ENCODE measurements at places on chromosomes 3 and 15.

GRCh38 chr15:59894835-59895234, 109.3 kb upstream of the FOXB1 start:
- DNase-seq, result no peak

- DNase-seq, result no peak
These were observed 123.4 kb downstream of the ATP10A start for GRCh38 chr15:25739687-25740121.

DNA sequence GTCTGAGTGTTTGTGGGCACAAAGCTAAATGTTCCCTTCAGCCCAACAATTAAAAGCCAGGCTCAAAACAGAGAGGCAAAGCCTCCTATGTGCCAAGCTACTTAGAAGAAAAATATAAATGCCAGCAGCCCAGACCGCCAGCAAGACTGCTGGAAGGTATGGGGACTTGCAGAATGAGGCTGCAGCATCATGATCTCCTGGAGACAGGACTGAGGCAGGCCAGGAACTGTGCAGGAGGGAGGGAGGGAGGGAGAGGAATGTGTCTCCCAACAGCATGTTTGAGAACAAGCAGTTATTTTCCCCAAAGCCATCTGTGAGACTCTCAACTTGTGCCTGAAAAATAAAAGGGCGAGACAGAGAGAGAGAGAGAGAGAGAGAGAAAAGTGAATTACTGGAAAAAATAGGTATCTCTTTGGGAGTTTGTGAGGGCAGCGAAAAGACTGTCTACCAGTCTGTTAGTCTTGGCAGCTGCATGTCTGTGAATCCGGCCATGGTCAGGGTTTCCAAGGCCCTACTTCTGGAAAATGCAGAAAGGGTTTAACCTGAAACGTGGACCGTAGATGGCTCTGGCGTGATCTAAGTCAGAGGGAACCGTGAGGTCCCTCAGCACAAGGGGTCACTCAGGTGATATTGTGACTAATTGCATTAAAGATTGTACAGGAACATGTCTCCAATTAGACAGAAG, 139.7 kb upstream of the COL8A1 start:
- DNase-seq, result no peak

- DNase-seq, result no peak
These were observed 79.4 kb downstream of the AAGAB start for GRCh38 chr15:67174864-67175573.

- DNase-seq, result no peak
These were observed 585 bp downstream of the SLCO3A1 start for GRCh38 chr15:91853948-91854638.

- DNase-seq, result no peak
These were observed 10.1 kb downstream of the TMC3 start for GRCh38 chr15:81363718-81364500.

GRCh38 chr15:55320238-55320550, 1.2 kb downstream of the PIGB start:
- DNase-seq, result no peak

- DNase-seq, result no peak
These were observed 648.7 kb upstream of the CCDC54 start for GRCh38 chr3:106728315-106729098.

- DNase-seq, result no peak
These were observed 430.6 kb upstream of the MCTP2 start for GRCh38 chr15:93800805-93801204.

GRCh38 chr3:17655743-17656142, 86.7 kb downstream of the TBC1D5 start:
- no peak for DNase-seq

GRCh38 chr15:85710340-85710842, 84.3 kb downstream of the KLHL25 start:
- no peak for DNase-seq

- DNase-seq, result no peak
These were observed 33.1 kb downstream of the TP63 start for GRCh38 chr3:189664311-189664710.

GRCh38 chr15:36758800-36759199, 179.4 kb downstream of the CDIN1 start:
- DNase-seq, result no peak

DNA sequence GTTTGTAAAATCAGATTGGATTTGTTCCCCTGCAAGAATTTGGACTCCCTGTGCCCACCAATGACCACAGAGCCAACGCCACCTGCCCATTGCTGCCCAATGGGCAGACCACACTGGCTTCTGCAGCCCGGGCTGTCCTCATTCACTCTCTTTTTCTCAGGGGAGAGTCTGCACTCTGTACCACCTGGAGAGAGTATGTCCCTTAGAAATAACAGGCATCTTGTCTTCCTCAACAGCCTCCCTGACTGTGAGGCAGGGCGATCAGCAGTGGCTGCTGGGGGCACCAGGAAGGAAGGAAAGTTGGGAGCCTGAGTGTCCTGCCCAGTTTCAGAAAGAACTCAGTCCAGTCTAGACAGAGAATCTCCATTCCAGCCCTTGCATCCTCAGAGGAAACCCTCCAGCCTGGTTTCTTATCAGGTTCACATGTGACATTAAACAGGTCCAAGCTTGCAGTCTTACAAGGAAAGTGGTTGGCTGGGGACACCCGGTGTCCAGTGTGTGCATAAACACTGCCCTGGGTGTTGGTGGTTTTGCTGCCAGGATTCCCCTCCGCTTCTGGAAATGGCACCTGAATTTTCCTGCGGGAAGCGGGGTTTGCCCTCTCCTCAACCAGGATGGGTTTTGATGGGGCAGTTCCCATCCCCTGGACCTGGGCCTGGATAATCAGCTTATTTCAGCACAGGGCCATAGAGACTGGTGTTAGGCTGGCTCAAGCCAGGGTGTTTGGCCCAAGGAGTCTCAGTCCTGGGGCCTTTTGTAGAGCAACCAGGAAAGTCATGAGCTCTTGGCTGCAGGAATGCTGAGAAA, 37.2 kb downstream of the SSUH2 start:
- DNase-seq, result no peak

DNA sequence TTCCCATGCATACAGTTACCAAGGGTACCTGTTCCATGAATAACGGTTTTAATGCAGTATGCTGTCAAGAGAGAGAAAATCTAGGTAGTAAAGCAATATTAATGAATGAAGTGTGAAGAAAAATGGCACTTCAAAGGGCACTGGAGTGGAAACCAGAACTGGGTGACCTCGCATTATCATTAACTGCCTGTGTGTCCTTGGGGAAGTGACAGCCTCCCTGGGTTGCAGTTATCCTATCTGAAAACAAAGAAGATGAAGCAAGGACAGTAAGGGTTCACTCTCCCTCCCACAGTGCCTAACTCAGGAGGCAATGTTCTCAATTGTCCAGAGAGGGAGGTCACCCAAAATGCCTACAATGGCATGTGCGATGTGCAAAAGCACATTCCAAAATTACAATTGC, 15.1 kb downstream of the MTHFS start:
- DNase-seq, result no peak

- DNase-seq, result no peak
These were observed 52.1 kb downstream of the EDEM1 start for GRCh38 chr3:5239602-5240001.

GRCh38 chr3:187828579-187829452, 83.5 kb upstream of the BCL6 start:
- no peak for DNase-seq

- no peak for DNase-seq
These were observed 93.1 kb upstream of the SAMMSON start for GRCh38 chr3:69906351-69906966.

DNA sequence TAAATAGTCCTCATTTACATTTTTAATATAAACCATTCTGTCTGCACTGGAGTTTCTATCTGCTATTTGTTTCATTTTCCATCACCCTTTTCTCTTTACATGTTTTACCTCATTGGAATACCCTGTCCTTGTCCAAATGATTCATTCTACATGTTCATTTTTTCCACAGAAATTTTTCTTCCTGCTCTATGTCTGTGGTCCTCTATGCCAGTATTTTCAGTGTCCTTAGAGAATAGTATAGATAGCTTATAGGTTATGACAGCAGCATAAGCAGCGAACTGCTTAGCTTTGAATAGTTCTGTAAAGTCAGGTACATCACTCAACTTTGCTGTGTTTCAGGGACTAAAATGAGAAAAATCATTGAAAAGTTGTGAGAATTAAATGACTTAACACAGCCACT, 742.3 kb upstream of the CBLB start:
- no peak for DNase-seq

GRCh38 chr3:15336057-15336456, 3.7 kb upstream of the SH3BP5 start:
- no peak for DNase-seq

GRCh38 chr15:56831467-56832005, 86.9 kb upstream of the TCF12 start:
- DNase-seq, result no peak

DNA sequence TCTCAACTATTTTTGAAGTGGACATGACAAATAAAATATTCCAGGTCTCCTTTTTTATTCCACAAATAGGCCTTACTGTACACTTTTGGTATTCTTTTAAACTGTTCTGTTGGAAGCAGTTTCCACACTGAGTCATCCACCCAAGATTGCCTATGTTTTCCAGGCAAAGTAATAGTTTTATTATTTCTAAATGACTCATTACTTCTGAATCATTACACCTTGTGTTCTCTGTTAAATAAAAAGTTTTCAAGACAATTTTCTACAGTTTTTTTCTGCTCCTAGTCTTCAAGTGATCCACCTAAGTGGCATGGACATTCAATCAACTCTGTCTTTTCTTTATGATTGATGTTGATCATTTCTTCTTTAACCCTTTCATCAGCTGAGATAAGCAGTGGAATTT, 26.5 kb downstream of the PPP2R3A start:
- no peak for DNase-seq

GRCh38 chr3:111961461-111962164, 17.2 kb upstream of the ABHD10 start:
- DNase-seq, result no peak

GRCh38 chr3:149646181-149646766, 11.6 kb downstream of the WWTR1 start:
- no peak for DNase-seq

DNA sequence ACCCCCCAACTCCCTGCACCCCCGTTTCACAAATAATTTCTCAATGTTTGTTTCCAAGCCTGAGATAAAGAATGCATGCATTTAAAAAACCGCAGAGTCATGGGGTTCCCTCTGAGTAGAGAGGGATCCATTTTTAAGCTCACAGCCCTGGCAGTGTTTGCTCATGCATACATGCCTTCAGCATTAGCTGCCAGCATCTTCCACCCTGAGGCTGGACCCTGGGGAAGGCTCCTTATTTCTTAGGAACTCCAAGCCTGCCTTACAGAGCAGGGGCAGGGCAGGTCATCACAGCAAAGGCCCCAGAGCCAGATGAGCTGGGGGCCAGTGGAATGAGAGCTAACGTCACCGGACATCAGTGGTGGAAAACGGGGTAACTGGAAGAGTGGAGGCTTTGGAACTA, 31.3 kb downstream of the TLE3 start:
- no peak for DNase-seq

GRCh38 chr15:40746916-40747418, 8.1 kb downstream of the RMDN3 start:
- DNase-seq, result no peak

DNA sequence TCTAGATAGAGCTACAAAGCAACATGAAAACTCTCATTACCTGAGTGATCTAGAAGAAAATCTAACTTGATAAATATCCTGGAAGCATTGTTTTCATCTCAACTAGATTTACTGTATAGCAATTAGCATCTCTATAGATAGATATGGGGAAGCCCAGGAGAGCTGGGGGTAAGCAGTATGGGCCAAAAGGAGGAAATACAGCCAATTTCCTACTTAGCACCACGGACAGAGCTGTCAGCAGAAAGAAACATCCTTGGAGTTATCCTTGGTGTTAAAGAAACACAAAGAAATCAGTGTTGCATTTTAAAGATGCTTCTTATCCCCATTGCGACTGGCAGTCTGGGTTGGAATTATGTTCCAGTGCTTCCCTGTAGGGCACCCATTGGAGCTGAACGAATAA, 126.2 kb downstream of the TIGIT start:
- no peak for DNase-seq

DNA sequence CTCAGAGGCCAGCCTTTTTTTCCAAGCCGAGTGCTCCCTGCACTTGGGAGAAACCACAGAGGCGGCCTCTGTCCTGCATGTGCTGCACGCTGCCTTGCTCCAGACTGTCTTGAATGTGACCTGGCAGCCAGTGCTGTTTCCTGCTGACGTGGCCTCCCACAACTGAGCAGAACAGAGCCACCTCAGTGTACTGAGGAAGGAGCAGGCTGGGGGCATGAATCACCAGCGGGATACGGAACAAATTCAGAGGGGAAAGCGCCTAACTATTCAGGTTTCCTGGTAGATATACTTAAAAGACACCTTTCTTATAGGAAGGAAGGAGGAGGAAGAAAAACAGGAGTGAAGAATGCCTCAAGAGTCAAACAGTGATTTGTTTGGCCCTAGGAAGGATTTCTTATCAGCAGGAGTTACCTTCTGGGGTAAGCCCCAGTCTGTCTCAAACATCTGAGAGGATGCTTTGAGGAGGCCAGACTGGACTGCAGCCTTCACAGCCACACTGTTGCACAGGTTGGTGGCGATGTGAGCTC, 114.0 kb downstream of the FNDC3B start:
- no peak for DNase-seq

DNA sequence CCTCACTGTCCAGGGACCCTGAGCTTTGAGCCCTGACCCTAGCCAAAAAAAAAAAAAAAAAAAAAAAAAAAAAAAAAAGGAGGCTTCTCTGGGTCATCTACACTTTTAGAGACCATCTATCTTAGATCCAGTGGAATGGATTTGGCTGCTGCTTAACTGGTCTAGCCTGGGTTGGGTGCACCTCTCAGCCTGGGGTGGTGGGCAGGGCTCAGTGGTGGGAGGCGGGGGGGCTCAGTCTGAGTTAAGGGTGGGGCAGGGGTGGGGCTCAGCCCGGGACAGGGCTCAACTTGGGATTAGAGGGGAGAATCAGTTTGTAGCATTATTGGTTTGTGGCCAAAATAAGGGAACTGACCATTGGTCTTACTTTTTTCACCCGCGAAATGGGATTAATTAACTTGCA, 139.2 kb downstream of the TPRA1 start:
- no peak for DNase-seq

- no peak for DNase-seq
These were observed 34.0 kb downstream of the PXK start for GRCh38 chr3:58366699-58367098.

GRCh38 chr15:45113380-45113990, 487 bp downstream of the DUOX2 start:
- no peak for DNase-seq

- DNase-seq, result no peak
These were observed 342.9 kb upstream of the PROK2 start for GRCh38 chr3:72127844-72128243.

- no peak for DNase-seq
These were observed 16.8 kb downstream of the ARMC8 start for GRCh38 chr3:138203938-138204337.

DNA sequence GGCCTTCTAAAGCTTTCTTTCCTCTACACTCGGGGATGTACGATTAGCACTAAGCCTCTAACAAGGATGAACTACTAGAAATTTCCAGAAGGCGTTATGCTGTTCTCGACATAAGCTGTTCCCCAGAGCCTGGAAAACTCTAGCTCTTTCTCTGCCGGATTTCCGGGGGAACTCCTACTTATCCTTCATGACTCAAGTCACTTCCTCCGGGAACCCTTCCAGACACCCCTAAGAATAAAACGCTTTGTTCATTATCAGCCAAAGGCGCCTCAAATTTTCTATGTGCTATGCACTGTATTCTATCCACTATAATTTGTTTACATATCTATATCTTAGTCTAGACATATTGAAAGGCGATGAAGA, 455 bp upstream of the SNAP23 start:
- DNase-seq, result no peak
